ENCODE measurements at places on chromosomes 1 and 21.

DNA sequence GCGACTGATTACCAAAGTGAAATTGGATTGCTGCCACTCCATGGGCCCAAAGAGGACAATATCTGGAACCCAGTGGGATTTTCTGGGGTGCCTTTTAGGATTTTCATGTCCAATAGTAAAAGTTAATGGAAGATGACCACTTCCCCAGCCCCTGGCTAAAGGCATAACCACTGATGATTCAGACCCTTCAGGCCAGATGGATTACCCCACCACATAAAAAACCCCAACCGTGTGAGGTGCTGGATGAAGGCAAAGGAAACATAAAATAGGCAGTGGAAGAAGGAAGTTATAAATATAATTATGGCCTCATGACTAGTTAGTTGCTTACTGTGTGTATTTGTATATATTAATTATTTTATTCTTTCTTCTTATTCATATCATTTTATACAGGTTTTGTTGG is 40.2 kb upstream of the IL10 start:
- DNase-seq: no peak

DNA sequence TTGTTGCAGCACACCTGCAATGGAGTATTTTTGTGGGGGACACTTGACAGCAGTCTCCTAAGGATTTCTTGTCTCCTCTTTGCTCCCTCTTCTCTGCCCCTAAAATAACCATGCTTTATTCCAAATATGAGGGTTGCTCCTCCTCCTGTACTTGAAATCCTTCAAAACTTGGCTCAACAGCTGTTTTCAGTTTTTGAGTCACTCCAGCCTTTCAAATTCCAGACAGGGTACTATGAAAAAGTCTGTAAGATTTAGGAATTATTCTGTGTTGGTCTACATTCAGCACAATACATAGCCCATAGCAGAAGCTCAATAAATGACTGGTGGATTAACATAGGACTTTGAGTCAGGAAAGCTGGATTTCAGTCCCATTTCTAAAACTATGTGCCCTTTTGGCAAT is 5.5 kb downstream of the AP4B1 start:
- DNase-seq: no peak

DNA sequence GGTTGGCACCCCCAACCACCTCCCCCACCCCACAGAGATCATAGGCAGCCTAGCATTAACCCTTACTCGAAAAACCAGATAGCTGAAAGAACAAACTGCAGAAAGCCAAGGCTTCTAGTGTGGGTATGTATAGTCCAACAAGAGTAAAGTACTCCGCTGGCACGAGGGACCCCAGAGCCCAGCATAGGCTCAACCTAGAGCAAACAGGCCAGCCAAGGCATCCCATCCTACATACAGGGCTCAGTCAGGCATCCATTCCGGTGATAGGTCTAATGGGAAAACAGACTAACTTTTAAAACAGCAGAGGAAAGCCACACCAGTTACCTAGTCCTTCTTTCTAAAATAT is 17.8 kb downstream of the DIPK1A start:
- DNase-seq: no peak

DNA sequence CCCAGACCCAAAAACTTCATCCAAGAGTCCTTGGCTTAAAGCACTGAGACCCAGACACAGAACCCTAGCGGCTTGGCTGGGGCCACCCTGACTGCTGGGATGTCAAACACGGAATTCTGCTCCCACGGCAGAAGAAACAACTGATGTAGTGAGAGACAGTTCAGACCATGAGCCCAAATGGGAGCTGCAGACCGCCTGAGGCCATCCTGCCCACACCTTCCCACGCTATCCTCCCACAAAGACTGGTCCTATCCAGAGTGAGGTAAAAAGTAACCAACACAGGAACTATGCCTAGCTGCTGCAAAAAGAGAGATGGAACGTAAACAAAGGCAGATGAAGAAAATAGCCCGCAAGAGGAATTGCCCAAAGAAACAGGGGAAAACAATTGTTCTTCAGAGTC is 203.3 kb downstream of the PTPRU start:
- no peak for DNase-seq

DNA sequence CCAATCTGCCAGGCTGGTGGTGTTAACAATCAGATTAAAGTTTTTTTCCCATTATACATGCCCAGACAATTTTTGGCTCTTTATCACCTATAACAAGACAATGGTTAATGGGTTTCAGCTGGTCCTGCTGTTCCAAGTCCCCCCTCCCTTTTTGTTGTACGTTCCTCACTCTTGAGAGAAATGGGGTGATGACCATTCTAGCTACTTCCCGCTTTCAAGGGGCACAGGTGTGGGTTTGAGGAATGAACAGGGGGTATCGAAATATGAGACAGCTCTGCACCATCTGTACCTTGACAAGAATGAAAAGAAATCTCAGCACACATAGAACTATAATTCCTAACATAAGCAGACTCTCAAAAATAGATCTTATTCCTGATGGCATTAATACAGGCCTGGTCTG is 326.8 kb downstream of the PTPRU start:
- DNase-seq: no peak

- DNase-seq: no peak
These were observed 31.9 kb downstream of the PDC start for GRCh38 chr1:186429017-186429416.

- no peak for DNase-seq
These were observed 215.8 kb downstream of the MATN1 start for GRCh38 chr1:30507401-30508174.

DNA sequence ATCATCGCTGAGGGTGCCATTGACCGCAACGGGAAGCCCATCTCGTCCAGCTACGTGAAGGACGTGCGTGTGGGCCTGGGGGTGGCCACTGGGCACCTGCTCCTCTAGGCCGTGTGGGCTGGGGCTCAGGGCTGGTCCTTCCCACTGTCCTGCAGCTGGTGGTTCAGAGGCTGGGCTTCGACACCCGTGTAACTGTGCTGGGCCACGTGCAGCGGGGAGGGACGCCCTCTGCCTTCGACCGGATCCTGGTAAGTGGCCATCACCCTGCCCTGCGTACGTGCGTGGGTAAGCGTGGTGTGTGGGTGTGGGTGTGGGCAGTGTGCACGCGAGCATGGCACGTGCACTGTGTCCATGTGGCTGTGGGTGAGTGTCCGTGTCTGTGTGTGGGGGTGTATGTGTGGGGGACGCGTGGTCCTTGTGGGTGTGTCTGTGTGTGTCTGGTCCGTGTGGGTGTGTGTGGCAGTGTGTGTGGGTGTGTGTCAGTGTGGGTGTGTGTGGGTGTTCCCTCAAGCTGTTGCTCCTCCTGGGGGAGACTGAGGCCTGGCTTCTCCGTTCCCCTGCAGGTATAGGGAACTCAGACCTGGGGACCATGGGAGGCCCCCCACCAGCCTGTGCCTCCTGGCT is 16.5 kb downstream of the PFKL start:
- DNase-seq: no peak

DNA sequence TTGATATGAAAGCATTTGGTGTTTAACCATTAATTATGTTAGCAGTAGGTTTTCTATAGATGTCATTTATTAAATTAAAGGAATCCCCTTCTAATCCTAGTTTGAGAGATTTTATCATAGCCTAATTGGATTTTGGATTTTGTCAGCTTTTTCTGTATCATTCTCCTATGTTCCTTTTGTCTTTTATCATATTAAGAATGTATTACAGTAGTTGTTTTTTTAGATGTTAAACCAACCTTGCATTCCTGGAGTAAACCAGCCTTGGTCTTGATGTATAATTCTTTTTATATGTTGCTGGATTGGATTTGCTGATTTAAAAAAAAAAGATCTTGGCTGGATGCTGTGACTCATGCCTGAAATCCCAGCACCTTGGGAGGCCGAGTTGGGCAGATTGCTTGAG is 5.6 kb downstream of the SETDB1 start:
- DNase-seq: no peak

DNA sequence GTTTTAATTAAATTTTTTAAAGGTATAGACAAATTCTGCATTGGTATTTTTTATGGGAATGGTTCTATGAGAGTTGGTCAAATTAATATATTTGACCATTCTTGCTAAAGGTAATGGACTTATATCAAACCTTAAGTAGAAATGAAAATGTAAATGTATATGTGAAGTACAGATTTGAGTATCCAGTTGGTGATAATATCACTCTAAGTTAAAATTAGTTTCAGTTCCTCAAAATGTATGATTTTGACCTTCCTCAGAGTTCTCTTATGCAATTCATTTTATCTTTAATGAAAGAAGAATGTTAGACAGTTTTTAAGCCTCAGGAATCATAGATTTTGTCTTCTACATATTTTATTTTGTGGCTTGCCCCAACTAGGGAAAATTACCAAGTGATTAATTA is 1291.5 kb upstream of the B3GALT2 start:
- DNase-seq: no peak

- no peak for DNase-seq
These were observed 213.5 kb downstream of the SMYD3 start for GRCh38 chr1:246293366-246294121.

GRCh38 chr1:100441651-100442050 is 89.3 kb downstream of the CDC14A start:
- DNase-seq: no peak

DNA sequence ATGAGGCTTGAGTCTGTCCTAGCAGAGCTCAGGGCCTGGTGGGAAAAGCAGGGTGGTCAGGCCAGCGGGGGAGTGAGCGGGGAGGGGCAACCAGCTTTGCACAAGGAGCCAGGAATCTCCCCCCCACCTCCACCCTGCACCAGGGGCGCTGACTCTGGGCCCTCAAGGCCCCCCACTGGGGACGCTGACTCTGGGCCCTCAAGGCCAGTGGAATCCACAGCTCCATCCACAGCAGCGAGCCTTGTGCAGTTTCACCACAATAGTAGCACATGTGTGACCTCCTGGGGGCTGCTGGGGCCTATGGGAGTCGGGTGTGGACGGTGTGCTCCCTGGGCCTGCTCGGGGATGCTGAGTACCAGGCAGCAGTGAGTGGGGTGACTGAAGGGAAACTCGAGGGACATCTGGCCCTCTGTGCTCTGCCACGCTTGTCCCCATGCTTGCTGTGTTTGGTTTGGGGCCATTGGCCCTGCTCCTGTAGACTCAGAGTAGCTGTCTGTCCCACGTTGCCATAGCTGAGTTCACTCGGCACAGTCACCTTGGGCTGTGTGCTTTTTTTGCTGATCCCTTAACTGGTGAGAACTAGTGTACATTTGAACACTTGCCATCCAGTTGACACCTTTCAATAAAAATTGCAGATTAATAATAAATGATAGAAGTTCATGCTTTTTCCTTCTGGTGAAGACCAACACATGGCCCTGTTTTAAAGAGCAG is 89.2 kb downstream of the ADARB1 start:
- no peak for DNase-seq

GRCh38 chr1:163063610-163064009 is 5.6 kb upstream of the RGS4 start:
- DNase-seq: no peak

DNA sequence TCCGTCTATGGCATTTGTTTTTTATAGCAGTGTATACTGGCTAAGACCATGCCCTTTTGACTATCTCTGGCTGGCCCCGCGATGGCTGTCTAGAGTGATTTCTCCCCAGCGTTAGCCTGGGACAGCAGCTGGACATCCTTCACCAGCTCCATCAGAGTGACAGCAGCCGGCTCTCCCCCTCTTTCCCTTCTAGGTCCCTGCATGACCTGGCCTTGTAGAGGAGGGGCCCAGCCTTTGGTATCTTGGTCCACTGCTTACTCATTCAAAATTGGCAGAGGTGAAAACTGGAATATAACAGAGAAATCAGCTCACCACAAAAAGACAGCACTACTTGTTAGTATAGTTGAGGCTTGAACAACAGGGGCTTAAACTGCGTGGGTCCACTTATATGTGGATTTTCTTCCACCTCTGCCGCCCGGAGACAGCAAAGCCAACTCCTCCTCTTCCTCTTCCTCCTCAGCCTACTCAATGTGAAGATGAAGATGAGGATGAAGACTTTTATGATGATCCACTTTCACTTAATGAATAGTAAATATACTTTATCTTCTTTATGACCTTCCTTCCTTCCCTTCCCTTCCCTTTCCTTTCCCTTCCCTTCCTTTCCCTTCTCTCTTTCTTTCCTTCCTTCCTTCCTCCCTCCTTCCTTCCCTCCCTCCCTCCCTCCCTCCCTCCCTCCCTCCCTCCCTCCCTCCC is 29.4 kb upstream of the B3GALNT2 start:
- no peak for DNase-seq

DNA sequence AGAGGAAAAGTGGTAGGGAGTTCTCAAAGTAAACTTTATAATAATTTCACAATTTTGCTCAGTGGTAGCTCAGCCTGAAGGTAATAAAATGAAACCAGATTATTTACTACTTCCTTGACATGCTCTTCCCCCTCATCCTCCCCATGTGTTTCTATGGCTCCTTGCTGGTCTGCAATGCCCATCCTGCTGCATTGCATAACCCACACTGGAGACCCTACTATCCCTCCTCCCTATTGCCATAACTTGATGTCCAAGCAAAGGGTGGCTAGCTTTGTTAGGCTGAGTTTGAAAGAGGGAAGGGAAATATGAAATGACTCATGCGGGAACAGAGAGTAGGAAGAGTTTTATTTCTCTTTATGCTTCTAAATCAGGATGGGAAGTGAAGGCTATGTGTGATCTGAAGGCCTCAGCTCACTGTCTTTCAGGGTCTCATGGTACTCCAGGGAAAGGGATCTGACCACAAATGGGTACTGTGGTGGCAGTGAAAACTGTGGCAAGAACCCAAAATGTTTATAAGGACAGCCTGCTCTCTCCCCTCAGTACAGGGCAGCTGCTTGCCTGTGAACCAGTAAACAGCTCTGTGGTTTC is 36.4 kb upstream of the HSD17B7 start:
- DNase-seq: no peak

- no peak for DNase-seq
These were observed 108.2 kb upstream of the TNFSF4 start for GRCh38 chr1:173315296-173315695.

DNA sequence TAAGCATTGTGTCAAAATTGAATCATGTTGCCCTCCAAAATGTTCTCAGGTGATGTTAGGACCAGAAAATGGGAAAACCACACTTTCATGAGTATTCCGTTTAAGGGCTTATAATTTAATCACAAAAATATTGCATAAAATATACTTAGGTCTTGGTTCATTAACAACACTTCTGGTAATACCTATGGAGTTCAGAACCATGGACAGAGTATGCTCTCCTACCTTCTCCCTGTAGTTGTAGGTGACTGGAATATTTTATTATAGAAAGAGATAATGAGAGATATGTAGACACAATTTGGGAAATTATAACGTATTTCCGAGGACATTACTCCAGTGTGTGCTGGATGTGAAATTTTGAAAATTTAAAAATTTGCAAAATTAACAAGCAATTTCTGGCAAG is 232.5 kb downstream of the NCAM2 start:
- no peak for DNase-seq

GRCh38 chr21:15206514-15206913 is 141.7 kb upstream of the NRIP1 start:
- DNase-seq: no peak

- no peak for DNase-seq
These were observed 218.5 kb downstream of the NFIA start for GRCh38 chr1:61300899-61301298.
